Caudate nucleus (tissue), 63 donors: ENCODE measurements at places on chromosomes 12 and 14.

GRCh38 chr12:41234692-41235091, 46.6 kb downstream of the PDZRN4 start:
- no peak for DNase-seq

GRCh38 chr12:27178723-27179399, 65.2 kb upstream of the STK38L start:
- no peak for DNase-seq

DNA sequence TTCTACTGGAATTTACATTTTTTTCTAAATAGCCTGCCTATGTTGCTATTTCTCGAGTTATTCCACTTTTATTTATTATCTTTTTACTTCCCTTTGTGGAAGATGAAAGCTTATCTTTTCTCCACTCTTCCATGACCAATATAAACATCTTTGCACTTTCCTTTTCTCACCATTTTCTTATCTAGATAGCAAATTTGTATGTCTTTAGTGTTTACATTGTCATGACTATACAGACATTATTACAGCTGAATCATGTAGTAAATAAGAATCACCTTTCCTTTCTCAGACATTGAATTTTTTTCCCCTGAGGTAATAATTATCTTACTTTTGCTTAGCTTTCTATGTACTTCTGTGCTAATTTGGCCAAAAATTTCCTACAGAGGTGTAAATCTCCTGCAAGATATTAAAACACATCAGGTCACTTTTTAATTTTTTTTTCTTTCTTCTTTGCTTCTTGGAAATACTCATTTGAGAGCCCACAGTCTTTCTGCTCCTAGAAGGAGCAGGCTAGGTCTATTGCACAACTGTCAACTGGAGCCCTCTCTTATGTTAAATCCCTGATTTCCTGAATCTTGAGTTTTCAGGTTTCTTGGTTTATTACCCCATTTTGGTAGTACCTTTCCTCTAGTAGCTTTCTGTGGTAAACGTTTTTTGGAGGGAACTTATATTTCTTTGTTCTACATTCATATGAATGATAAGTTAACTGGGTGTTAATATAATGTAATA, 109.0 kb upstream of the ATP2B1 start:
- DNase-seq, result no peak

GRCh38 chr12:67667276-67668073, 18.9 kb downstream of the DYRK2 start:
- DNase-seq, result no peak

- no peak for DNase-seq
Measured at GRCh38 chr12:51390891-51391282, 319 bp downstream of the GALNT6 start.

DNA sequence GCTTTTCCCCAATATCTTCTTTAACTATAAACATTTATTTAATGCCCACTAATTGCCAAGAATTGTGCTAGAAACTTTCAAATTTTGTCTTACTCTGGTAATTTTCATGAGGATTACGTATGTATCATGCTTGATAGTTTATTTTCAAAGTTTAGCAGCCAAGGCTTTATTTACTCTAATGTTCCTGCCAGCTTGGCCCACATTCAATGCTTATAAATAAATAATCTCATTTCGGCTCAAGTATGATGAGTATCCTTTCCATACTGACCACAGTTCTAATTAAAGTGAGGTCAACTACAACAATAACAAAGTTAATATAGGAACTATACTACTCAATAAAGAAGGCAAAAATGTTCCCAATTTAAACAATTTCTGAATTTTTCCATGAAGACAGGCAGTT, 259.2 kb downstream of the MED13L start:
- no peak for DNase-seq
